ENCODE measurements at places on chromosomes 3 and 15. TPM values are rescaled to one million over a fixed set of nuclear protein-coding genes. Genes with fewer than 3 reads are reported as not detected.

DNA sequence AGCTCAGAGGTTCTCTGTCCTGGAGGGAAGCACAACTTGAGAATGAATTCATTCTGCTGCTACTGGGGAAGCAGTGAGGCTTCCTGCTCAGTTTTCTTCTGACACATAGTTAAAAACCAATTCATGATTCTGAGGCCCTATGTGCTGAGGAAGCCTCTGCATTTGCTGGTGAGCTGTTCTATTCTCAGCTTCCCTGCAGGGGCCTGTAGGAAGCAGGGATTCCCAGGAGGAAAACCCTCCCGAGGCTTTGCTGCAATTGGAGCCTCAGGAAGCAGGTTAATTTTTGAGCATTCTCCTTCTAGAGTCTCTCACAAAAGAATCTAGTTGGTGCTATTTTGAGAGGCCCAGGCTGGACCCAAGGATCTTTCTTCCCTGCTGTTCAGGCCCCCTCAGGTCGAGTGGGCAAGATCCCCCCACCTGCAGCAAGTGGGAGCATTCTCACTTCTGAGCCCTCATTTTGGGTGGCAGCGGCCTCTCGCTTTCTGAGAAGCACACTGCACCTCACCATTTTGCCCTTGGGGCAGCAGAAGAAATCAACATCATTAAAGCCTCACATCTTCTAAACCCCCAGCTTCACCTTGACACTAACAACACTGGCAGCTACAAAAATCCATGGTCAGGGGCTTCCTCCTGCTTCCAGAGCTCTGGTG is 197.5 kb upstream of the TSC22D2 start:
- DNase-seq: no peak

- DNase-seq: no peak
These were observed 30.1 kb downstream of the POPDC2 start for GRCh38 chr3:119630128-119630879.

Gene USF3
- total RNA-seq: 28.7 TPM

Gene CHRNB4
- total RNA-seq: not detected

- no peak for DNase-seq
These were observed 107.1 kb upstream of the FHIT start for GRCh38 chr3:61358364-61358763.

DNA sequence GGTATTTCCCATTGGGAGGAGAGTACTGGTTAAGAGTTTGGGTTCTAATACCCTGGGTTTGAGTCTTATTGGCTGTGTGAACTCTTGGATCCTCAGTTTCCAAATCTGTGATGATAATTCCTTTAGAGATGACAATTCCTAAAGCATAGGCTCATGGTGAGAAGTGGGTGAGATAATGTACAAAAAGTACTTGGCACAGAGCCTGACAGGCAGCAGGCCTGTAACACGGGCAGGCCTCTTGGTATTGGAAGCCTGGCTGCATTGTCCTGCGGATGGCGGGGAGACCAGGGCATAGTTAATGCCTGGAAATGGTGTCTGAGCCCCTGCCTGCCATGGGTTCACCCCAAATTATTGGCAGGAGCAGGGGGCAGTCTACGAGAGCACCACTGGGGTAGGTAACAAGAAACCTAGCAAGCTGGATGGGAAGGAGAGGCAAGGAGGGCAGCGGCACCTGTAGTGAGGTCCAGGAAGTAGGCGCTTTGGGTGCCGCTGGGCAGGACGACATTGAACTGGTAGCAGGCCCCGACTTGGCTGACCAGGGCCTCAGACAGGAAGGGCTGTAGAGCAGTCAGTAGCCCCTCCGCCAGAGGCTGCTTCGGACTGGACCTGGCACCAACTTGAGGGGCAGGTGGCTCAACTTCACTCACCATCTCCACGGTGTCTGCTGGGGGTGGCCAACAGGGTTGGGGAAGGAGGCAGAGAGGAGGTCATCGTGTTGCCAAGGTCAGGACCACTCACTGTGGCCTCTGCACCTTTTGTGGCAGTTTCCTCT is 7.7 kb downstream of the STOML1 start:
- DNase-seq: no peak

- DNase-seq: no peak
These were observed 455 bp upstream of the SNAP23 start for GRCh38 chr15:42494998-42495360.

Gene LRRC31
- not detected for total RNA-seq

Measured in suprapubic skin (tissue), 4 donors.